Caudate nucleus (tissue), 63 donors: ENCODE measurements at places on chromosomes 11 and 22.

GRCh38 chr22:41682033-41682807, 6.4 kb downstream of the SNU13 start:
- DNase-seq, result peak; percentile 79

DNA sequence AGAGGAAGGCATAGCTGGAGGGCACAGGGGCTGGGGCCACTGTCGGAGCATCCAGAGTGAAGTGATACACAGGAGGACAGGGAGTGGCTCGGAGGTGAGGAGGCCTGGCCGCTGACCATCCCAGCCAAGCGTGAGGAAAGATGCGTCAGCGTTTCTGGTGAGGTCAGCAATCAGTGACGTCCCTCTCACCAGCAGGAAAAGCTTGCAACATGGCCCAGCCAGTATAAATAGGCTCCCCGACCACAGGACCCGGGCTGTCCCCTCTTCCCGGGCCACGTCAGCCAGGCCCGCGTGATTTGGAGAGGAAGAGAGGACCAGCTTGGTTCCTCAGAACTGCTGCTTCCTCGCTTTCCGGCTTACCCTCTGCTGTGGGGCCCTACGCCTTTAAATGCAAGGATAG, 4.2 kb upstream of the OSM start:
- no peak for DNase-seq

GRCh38 chr11:134289167-134289566, 13.0 kb downstream of the GLB1L3 start:
- DNase-seq, result no peak

- DNase-seq, result peak; percentile 40
Measured at GRCh38 chr22:30286813-30287647, 2.3 kb downstream of the CASTOR1 start.

DNA sequence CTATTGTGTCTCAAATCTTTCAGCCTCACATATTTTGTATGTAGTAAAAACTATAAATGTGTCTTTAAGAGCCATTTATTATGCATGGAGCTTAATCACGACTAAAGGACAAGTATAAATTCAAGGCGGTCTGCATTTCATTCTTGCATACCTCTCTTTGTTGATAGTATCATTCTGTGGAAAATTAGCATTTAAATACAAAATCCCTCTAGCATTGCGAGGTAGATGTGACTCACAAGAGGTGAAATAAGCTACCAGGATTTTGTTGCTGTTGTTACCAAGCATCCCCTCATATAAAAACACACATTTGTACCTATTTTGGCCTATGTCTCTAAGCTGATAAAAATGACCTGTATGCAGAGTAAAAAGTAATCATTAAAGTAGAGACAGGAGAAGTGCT, 537.4 kb upstream of the LUZP2 start:
- DNase-seq, result no peak

DNA sequence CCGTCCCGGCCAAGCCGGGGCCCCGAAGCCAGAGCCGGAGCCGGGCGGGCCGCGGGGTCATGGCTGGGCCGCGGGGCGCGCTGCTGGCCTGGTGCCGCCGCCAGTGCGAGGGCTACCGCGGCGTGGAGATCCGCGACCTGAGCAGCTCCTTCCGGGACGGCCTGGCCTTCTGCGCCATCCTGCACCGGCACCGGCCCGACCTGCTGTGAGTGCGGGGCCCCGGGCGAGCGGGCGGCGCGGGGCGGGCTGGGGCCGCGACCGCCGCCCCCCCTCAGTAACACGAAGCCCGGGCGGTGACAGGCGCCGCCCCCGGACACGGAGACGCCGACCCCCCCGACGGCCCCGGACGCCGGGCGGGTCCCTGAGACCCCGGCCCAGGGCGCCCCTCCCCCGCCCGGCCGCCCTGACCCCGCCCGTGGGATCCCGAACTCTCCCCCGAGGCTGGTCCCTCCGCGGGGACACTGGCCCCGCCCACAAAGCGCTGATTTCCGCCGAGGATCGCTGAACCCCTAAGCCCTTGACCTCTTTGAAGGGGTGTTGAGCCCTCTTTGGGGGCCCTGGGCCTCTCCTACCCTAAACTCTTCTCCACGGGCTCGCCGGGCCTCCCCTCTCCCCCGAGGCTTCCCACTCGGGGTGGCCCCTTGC, 389 bp downstream of the MICALL1 start:
- DNase-seq, result no peak

DNA sequence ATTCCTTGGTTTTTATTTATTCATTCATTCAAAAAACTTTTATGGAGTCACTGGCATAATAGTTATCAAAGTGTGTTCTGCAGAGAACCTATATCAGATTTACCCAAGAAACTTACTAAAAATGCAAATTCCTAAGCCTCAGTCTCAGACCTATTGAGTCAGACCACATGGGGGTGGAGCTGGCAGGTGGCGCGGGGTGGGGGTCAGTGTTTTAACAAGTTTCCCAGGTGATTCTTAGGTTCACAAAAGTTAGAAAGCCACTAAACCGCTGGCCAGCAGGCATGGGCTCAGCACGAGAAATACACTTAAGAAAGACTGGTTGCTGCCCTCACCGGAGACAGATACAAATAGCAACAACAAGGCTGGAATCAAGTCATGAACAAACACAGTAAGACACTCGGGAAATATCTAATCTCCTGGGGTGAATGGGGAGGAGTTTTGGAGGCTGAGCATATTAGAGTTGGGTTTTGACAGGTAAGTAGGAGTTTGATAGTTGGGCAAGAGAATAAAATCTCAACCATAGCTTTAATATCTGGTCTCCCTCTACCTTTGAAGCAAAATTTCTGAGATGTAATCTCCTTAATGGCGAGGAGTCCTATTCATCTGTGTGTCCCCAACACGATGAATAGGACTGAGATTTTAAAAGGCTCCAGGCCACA, 167.5 kb upstream of the NECTIN1 start:
- no peak for DNase-seq

DNA sequence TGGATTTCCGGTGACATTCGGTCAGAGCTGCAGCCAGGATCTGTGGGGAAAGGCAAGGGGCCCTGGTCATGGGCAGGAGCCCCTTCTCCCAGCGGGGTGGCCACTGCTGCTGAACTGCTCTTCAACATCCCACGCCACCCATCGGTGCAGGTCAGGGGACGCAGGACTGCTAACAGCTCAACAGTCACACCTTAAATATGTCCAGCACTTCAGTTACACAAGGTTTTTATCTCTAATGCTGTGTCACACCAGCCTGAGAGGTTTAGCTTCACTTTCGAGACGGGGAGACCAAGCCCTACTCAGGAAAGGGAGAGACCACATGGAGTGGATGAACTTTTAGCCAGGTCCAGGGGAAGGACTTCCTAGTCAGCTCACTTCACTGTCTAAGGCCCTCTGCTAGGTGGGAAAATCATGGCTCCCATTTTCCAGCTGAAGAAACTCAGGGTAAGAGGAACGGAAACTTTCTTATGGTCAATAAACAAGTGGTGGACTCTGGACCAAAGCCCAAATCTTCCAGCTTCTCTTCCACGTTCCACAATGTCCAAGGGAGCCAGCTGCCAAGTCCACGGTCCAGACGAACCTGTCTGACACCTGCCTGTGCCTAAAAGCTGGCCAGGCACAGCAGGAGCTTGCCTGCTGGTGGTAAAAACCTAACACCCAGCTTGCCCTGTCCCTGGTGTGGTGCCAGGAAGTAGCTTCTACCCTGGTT, 21.0 kb upstream of the CHADL start:
- DNase-seq, result no peak

DNA sequence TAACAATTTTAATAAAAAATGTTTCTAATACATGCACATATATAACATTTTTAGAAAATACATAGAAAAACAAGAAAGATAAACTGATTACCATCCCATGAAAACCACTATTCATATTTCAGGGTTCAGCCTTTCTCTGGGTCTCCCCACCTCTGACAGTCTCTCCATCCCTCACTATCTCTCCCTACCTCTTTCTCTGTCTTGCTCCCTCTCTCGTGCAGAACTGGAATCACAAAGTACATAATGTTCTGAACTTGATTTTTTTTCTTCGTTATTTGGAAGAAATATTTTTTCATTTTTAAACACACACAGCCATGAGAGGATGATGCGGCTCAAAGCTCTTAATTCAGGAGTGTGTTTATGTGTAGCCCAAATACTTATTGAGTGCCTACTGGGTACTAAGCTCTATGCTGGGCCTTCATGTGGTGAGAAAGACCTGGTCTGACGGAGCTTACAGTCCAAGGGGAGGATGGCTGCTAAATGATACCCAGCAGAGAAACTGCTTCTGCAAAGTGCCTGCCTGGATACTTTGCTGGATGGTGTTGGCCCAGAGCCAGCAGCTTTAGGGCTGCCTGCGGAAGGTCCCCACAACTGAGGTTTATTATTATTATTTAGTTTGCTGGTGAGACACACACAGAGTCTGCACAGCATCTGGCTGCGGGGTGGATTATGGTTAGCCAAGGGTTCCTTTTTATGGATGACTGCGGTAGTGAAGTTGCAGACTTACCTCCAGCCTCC, 42.6 kb downstream of the SC5D start:
- no peak for DNase-seq

DNA sequence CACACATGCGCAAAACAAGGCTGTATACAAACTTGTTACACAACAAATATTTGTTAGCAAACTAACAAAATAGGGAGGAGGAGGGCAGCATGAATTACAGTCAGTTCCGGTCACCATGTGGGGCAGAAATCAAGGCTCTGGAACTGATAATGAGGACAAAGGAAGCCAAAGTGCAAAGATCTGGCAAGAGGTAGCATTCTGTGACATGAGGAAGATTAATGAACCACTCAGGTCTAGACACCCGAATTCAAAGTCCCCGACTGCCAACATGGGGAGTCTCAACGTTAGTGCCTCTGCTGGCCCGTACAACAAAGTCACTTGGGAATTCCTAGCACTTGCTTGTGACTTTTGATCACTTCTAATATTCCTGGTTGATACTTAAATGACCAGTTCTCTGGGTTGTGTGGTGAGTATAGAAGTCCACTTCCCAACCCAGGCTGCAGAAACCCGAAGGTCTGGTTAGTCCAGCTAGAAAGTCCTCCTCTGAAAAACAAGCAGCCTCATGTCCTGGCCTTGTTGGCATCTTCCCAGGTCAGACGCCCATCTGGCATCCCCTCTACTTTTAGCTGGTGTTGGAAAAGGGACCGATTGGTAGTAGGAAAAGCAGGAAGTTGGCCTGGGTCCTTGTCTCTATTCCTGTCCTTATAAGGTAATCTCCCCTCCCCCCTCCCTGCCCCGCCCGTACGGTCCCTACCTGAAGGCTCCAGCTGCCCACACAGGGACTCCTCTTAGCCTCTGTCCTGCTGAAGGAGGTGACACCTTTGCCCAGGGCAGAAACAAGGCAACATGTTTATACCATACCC, 1.6 kb downstream of the SUN2 start:
- no peak for DNase-seq

GRCh38 chr11:76752321-76753143, 30.6 kb upstream of the TSKU start:
- no peak for DNase-seq

DNA sequence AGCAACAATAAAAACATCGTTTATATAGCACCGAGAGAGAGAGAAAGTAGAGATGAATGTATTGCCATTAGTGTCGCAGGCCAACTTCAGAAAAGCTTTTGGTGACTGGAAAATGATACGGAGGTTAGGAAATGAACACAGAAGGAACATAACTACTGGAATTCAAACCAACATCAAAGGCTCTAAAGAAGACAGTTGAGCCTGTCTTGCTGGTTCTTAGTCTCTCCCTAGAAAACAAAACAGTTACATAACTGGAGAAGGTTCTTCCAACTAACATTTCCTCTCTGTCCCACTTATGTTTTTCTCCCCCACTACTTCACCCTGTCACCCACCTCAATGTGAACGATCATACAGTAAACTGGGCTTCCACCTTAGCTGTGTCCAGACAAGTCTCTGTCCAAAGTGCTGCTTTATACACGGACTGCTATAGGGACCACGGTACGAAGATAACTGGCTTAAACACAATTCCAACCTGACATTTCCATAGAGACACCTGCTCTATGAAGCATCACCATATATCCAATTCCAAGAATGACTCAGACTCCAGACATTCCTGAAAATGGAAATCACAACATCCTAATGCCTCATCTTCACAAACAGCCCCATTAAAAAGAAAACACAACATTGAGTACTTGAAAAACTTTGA, 85.2 kb upstream of the ARHGAP32 start:
- DNase-seq, result no peak

GRCh38 chr22:45671783-45672563, at the start of gene ATXN10:
Gene ATXN10, plus strand, starts transcription at chr22:45671834. Its CDS starts 230 bp downstream, at chr22:45672064.
- peak; percentile 85 for DNase-seq

GRCh38 chr11:63369165-63369970, at the start of gene SLC22A9:
Gene SLC22A9, plus strand, starts transcription at chr11:63369785. Its CDS starts 272 bp downstream, at chr11:63370057.
- DNase-seq, result no peak

DNA sequence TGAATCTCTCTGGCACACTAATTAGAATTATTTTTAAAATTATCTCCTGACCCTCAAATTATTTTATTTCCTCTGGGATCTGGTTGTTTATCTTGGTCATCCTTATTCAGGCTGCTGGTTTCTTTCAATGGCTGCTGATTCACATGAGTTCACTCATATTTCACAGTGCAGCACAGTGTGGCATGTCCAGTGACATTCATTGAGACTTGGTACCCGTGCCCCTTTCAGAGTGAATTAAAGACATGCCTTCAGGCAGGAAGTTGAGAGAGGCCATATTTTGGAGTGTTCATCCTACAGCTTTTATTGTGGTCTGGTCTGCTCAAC, 13.5 kb downstream of the DCPS start:
- DNase-seq, result no peak

- DNase-seq, result no peak
Measured at GRCh38 chr11:133776671-133777367, 68.5 kb downstream of the SPATA19 start.

- DNase-seq, result no peak
Measured at GRCh38 chr11:47328449-47329390, 23.8 kb downstream of the MYBPC3 start.

DNA sequence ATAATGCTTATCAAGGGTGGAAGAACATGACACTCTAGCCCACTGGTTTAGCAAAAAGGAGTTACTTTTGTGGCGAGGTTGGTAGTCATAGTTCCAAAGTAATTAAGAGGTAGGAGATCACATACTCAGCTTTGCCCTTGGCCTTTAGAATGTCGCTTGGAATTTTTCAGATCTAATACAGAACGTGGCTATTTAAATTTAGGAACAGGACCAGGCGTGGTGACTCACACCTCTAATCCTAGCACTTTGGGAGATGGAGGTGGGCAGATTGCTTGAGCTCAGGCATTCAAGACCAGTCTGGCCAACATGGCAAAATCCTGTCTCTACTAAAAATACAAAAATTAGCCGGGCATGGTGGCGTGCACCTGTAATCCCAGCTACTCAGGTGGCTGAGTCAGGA, 26.1 kb upstream of the ZNRF3 start:
- no peak for DNase-seq

- no peak for DNase-seq
Measured at GRCh38 chr11:7651140-7651551, 22.2 kb downstream of the CYB5R2 start.

- no peak for DNase-seq
Measured at GRCh38 chr11:18280438-18281045, 14.5 kb downstream of the SAA1 start.

- no peak for DNase-seq
Measured at GRCh38 chr22:39092111-39092862, 4.8 kb upstream of the APOBEC3H start.
